ENCODE measurements at places on chromosomes 5 and 9.
A peak's percentile ranks its signal among the peaks of the same experiment; 100 is the strongest.

GRCh38 chr5:1324301-1324700 lies 20.6 kb downstream of the CLPTM1L start:
- DNase-seq: no peak

- peak; percentile 71 for DNase-seq
Observed at GRCh38 chr5:107670087-107670931, 428 bp downstream of the EFNA5 start.

DNA sequence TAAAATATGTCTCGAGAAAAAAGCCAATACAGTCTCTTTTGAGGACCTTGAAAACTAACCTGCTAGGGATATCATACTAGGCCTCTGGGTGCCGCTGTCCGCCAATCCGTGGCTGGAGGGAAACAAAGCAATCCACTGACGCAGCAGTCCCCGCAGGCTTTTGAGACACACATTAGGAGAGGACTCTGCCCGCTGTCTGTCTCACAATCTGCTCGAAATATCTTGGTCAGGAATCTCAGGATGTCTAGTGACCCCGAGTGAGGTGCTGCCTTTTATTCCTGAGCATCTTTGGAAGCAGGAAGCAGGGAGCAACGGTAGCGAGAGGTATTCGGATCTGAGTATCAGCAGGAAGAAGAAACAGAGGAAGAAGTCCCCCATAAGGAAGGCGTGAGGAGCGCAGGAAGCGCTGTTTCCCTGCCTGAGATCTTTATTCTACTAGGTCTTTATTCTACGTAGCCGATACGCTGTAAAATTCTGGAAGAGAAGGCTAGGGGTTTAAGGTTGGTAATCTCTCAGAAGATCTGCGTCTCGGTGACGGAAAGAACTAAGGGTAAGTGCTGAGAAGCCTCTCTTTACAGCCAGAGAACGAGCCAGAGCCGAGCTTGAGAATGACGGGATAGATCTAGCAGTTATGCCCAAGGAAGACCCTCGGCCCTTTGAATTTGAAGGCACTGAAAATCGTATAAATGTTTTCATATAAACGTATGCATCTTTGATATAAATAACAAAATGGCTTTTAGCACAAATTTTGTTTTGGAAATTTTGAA lies 4.0 kb upstream of the PCDHGA1 start:
- DNase-seq: no peak

DNA sequence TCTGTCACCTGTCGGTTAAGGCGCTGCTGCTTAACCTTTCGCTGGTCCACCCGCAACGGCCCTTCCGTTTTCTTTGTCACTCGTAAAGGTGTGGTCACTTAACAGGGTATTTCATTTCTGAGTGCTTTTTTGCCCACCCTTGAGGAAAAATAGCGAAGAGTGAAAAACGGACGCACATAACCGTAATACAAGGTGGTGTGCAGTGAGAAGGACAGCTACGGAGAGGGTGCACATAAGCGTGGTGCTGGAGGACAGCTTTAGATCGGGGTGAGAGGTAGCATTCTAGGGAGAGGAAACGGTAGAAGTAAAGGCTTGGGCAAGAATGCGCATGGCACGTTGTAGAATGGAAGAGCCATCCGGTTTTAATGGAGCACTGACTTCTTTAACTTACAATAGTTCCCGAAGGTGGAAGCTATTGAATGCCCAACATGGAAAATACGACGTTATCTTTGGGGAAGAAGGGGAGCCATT lies 761 bp downstream of the CCT5 start:
- no peak for DNase-seq

GRCh38 chr9:97936998-97937397 lies 974 bp downstream of the HEMGN start:
- DNase-seq: no peak

DNA sequence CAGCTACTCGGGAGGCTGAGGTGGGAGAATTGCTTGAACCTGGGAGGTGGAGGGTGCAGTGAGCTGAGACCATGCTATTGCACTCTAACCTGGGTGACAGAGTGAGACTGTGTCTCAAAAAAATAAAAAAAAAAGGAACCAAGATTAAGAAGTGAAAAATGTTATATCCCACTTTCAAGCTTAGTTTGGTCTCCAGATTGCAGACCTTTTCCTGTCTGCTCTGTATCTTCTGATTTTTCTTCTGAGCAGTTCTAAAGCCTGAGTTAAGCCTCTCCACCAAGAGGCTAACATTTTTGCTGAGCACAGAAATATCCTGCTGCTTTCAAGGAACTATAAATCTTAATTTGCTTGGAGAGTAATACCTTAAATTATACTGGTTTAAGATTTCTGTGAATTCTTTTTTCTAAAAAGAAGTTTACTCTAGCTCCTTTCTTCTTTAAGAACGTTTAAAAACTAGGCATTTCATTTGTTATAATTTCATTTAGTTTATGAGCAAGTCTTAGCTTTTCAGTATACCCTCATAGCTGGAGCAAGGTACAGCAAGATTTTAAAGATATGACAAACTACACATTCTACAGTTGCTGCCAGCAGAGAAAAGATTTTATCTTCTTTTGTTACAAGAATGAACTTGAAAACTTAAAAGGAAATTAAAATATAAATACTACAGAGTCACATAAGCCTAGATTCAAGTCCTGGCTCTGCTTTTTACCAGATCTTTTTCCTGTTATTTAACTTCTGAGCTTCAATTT lies 55.0 kb downstream of the GARNL3 start:
- DNase-seq: no peak

GRCh38 chr9:83920469-83920926 lies 734 bp downstream of the KIF27 start:
- DNase-seq: no peak

DNA sequence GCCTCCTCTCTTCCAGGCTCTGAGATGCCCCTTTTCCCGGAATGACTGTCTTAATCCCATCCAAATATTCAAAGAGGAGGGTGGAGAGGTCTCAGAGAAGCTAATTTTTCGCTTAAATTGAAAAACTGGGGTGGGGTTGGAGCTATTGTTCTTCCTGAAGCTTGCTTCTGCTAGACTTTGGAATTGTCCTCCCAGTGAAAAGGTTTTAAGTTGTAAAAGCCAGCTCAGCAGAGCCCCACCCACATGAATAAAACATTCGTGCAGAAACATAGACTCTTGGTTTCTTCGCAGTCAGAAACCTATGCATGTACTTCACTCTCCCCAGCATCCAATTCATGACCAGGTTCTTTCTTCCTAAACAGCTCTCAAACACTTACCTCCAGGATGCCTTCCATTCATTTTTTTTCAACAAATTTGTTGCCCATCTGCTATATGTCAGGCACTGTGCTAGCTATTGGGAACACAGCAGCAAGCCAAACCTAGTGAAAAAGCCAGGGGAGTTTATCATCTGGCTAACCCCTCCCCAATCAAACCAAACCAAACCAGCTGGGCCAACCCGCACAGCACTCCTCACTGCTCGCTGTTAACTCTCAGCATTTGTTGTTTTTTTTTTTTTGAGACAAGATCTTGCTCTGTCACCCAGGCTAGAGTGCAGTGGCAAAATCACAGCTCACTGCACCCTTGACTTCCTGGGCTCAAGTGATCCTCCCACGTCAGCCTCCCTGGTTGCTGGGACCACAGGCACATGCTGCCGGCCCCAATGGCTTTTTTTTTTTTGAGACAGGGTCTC lies 37.9 kb upstream of the OCLN start:
- DNase-seq: no peak

- DNase-seq: no peak
Observed at GRCh38 chr5:157324237-157324636, 58.3 kb downstream of the CYFIP2 start.

GRCh38 chr9:101381833-101382342 lies 2.9 kb downstream of the BAAT start:
- DNase-seq: no peak

DNA sequence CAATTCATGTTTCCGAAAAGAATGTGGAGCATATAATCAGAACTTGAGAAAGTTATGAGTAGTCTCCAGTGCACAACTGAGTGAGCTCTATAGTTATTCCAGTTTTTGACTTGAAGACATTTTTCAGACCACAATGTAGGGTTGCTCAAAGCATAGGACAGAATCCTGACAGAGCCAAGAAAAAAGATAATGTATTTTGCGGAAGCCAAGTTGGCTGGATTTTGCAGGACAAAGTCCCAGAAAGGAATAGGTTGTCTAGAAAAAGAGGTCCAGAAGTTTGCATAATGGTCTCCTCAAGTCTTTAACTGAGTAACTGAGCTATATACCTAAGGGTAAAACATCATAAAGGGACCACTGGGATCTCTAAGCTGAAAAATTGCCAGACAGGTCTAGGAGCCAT lies 1028.0 kb downstream of the TAF11L14 start:
- DNase-seq: no peak

DNA sequence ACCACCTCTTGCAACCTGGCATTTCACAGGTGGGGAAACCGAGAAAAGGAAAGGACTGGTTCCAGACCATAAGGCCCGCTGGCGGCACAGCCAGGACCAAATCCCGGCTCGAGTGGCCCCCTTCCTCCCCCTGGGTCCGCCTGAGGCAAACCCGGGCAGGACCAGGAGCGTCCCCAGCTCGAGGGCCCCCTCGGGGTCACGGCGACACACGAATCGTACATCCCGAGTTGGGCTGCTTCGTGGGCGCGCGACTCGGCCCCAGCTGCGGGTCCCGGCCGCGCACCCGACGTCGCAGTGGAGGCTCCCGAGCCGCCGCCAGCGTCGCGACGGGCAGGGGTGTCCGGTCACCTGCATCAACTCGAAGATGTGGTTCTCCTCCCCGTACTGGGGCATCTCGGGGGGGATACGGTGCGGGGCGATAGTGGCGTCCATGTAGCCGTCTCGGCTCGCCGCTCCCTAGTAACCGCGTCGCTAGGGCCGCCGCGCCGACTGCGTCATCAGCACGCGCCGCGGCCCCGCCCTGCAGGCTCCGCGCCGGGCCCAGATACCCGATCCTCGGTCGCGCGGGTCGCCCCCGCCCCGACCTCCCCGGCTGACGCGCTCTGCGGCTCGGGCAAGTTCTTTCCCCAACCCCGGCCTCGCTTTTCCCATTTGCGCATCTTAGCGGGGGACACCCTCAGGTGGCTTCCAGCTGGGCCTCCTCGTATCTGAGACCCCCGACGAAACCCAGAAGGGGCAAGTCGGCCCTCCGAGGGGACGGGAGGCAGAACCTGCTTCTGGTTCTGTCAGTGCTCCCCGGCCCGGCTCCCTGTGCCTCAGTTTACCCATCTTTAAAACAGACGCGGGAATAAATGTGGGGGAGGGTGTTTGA lies at the start of gene AK8:
AK8 (minus strand) TSS at position 461 of the 871 bp plus-strand sequence; CDS start at position 432, 29 bp downstream.
- DNase-seq: peak; percentile 56

- DNase-seq: no peak
Observed at GRCh38 chr5:120327180-120327579, 136.9 kb upstream of the PRR16 start.

DNA sequence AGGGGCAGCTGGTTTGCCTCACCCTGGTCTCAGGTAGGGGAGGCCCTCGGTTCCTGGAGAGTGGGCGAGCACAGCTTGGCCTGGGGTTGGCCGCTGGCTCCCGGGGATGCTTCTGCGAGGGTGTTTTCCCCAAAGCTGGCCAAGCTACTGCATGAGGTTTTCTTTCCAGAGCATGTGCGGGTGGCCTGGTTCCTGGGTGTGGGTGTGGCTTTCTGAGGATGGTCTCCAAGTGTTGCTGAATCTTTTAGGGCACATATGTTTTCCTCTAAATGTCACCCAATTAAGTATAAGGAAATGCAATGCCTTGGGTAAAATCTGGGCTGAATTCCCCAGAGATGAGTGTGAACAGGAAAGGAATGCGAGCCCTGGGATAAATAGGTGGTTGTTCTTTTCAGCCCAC lies 115.8 kb upstream of the ICE1 start:
- DNase-seq: no peak

- peak; percentile 55 for DNase-seq
Observed at GRCh38 chr9:76459694-76460635, 983 bp downstream of the GCNT1 start.

DNA sequence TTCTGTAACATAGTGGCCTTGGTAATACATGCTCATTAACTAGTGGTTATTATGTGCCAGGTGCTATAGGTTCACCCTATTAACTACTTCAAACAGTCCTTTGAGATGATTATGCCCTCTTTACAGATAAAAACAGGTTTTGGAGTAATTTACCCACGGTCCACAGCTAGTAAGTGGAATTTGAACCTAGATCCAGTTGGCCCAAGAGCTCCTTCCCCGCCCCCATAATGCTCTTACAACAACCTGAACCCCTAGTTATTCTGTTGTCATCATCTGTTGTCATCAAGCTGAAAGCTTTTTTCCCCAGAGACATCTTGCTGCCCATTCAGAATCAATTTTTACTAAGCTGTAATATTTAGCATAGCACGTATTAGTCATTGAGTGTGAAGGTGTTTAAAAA lies 23.2 kb downstream of the XPA start:
- no peak for DNase-seq

- no peak for DNase-seq
Observed at GRCh38 chr5:38715696-38716095, 130.1 kb upstream of the OSMR start.

GRCh38 chr9:127360829-127361228 lies 36.1 kb upstream of the SLC2A8 start:
- DNase-seq: no peak

DNA sequence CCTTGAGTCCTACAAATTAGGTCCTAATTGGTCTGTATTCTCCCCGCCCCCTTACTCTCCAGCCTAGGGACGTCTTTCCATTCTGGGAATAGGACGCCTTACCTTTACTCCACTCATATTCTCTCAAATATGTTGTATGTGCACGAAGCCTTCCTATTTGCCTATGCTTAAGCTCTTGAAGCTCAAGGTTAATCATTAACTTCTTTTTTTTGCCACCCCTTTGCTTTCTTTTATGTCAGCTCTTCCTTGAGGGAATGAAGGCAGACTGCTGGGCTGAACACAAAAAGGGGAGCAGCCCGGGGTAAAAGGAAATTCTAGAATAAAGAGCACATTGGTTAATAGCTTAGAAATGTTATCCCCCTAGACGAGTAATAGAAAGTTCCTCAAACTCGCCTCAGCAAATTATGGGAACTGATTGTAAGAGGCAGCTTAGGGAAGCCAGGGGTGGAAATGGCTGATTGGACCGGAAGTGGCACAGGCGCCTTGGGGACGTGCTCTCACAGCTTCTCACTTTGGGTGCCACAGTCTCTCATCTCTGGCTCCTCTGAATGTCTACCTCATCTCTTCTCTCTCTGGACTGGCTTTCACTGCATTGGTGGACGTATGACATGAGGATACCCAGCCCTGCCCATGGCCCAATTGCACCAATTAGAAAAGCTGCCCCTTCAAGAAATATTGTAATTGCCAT lies 122.3 kb upstream of the IL12B start:
- DNase-seq: no peak

- DNase-seq: no peak
Observed at GRCh38 chr9:128550770-128551656, 1.4 kb upstream of the SPTAN1 start.

- no peak for DNase-seq
Observed at GRCh38 chr5:145981589-145982571, 45.5 kb downstream of the SH3RF2 start.

- DNase-seq: peak; percentile 56
Observed at GRCh38 chr5:439636-440035, 3.3 kb upstream of the EXOC3 start.

- no peak for DNase-seq
Observed at GRCh38 chr5:132526974-132527564, 16.3 kb downstream of the IL5 start.

GRCh38 chr9:89740722-89741121 lies 135.9 kb downstream of the GADD45G start:
- no peak for DNase-seq
